ENCODE measurements at places on chromosomes 3 and 15.

DNA sequence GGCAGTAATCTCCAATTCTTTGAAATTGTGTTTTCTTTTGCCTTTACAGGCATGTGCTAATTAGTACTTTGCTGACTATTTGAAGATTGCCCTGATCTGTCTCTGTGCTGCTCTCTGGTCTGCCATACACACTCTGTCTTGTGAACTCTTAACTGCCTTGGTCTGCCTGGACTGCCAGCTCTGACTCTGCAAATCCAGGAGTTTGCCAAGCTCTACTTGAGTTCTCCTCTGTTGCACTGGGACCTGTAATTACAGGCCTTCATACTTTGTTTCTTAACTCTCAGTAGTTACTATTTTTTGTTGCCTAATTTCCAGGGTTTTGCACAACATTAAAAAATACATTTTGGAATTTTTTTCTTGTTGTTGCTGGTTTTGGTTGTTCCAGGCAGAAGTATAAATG lies 155.0 kb downstream of the RSRC1 start:
- no peak for DNase-seq

DNA sequence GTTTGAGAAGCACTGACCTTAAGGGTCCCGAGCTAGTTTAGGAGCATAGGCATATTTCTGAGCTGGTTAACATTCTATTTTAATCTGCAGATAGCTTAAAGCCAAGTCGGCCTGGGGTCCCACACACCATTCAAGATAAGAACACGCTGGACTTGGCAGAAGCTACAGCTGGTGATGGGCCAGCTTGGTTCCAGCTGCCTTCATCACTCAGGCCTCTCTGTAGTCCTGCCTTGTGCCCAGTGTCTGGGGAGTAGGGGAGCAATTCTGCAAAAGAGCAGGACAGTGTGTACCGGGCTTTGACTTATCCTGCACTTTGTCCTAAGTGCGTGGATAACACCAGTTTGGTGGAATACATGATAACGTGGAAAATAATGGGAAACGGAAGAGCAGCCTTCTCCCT lies 164.5 kb downstream of the MEGF11 start:
- no peak for DNase-seq

DNA sequence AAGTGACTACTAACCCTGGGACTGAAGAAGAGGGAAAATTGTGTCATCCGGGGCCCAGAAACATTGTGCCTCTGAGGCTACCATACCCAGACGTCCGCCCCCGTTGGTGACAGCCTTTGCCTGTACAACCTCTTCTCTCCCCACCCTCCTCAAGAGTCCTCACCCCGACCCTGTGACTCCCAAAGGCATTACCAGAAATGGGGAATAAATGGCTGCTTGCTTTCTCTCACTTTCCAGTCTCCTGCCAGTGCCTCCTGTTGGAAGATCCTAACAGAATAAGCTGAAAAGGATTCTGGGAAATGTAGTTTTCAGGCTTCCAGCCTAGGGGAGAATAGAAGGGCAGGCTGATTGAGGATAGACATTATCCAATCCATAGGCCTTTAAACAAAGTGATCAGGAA lies 30.8 kb upstream of the SLC25A36 start:
- DNase-seq: no peak

DNA sequence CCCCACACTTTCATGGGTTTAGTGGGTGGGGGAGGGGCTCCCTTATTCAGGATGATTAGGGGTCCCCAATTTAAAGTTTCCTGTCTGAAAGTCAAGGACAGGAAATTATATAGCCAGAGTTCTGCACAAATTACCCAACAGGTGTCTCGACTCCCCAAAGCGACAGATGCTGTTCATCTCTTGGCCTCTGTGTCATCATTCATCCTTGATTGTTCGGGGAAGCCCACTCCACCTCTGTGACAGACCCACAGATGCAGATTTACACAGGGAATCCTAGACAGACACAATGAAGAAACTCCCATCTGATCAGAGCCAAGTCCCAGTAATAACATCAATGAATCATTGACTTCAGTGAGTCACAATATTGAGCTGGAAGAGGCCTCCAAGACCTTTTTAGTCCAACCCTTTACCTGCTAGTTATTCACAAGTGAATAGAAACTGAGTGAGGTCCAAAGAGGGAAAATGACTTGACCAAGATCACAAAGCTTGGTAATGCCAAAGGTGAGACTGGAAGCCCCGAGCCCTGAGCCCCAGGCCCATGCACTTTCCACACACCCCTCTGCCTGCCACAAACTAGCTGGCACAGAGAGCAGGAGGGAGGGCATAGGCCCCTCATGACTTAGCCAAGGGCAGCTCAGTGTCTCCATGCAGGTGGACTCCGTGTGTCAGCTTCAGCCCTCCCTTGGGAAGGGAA lies 7.9 kb upstream of the SRP14 start:
- DNase-seq: no peak

- DNase-seq: no peak
These were observed 19.7 kb downstream of the STARD5 start for GRCh38 chr15:81304226-81304625.

GRCh38 chr3:187741403-187742350 lies 3.6 kb downstream of the BCL6 start:
- DNase-seq: peak; percentile 48

- no peak for DNase-seq
These were observed 37.7 kb upstream of the PARL start for GRCh38 chr3:183922421-183922820.

DNA sequence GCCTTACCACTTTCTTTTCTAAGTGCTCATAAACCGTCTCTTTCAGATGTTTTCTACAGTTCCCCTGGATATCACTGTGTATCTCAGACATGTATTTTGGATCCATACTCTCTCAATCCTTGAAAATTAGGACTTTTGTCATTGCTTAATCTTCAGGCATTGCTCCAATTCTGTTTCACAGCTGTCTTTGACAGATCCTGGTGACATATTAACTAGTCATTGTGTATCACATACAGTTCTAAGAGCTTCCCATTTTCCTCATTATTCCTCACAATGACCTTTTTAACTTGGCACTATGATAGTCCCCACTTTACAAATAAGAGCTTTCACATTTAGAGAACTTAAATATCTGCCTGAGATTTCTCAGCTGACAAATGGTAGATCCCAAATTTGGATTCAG lies 151.7 kb downstream of the CLSTN2 start:
- DNase-seq: no peak

- no peak for DNase-seq
These were observed 17.6 kb downstream of the C15orf62 start for GRCh38 chr15:40787344-40787841.

DNA sequence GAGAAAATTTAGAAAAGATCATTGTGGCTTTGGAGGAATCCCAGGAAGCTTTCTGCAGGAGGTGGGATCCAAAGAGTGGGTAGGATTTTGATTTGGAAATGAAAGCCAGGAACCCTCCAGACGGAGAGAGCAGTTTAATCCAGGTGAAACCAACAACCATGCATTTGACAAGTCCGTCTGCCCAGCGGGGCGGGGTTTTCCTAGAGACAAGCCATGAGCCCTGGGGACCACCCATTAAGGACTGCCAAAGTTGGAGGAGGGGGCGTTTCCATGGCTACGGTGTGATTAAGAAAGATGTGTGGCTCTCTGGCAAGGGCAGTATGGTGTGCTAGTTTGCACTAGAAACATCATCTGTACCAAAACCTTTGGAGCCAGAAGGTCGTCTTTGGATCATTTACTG lies 53.4 kb downstream of the SRGAP3 start:
- no peak for DNase-seq

DNA sequence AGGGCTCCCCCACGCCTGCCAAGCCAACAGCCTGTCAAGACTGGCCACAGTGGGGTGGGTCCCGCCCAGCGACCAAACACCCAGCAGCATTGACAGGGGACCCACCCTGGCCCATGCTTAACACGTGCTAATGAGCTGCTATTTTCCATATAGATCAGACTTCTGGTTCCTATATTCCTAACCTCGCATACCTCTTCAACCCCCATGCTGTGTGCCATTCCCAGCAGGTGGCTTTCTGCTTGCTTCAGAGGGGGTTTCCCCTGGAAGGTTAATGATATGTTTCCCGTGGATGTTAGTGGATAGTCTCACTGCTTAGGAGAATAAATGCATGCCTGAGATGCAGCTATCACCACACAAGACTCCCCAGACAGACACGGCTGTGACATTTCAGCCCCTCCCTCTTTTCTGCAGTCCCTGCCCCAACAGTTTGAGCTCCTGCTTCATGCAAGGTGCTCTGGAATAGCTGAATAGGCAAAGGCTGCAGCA lies 37.9 kb upstream of the MGLL start:
- no peak for DNase-seq

Measured in stimulated activated CD8-positive, alpha-beta memory T cell treated with anti-CD3 and anti-CD28 coated beads, Interleukin-15, amount 100 ng/mL, for 1 hour (primary cell).